ENCODE measurements at places on chromosomes 11 and 22.
A peak's percentile ranks its signal among the peaks of the same experiment; 100 is the strongest.

GRCh38 chr11:1780700-1781592, 17.2 kb upstream of the CTSD start:
- no peak for DNase-seq

DNA sequence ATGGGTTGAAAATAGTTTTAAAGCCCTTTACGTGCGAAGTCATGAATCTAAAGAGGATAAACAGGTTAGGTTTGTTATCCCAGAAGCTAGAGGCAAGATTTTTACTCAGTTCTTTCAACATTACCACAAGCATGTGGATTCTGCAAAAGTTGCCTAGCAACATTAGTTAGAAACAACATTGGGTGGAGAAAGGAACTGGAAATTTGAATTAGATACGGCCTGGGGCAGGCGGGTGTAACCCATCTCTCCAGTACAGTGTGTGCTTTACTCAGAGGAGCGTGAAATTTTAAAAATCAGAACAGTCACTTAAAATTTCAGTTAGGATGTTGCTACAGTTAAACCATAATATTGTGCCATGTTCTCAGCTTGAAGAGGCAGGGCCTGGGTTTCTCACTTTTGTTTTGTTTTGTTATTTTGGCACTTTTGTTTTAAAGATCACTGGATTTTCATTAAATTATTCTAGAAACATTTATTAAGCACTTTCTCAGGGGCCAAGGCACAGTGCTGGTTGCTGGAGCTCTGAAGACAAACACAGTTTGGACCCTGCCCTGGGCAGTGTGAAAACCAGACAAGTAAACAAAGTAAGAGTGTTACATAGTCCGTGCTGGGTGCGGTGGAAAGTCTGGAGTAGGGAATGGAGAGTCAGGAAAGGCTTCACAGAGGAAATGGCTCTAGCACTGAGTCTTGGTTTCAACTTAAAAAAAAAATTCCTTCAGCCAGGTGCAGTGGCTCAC, 4.4 kb upstream of the WEE1 start:
- DNase-seq: peak; percentile 87

DNA sequence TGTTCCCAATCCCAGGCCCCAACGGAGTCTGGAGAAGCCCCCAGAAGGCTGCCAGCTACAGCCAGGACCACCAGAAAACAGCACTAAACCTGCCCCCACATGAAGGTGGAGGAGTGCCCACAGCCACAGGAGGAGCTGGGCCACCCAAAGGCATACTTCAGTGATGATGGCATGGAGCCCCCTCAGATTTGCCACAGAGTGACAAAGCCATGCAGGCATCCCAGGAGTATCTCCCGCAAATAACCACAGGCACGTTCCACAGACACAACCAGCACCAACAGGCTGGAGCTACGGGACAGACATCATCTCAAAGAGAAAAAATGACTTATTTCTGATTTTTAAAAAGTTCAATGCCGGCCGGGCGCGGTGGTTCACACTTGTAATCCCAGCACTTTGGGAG, 10.6 kb downstream of the CARS1 start:
- DNase-seq: no peak

GRCh38 chr11:22510741-22511140, 114.9 kb downstream of the FANCF start:
- DNase-seq: no peak

- no peak for DNase-seq
Measured at GRCh38 chr11:1792461-1792860, 28.7 kb upstream of the CTSD start.

GRCh38 chr11:18115360-18116127, 9.7 kb upstream of the SAAL1 start:
- DNase-seq: peak; percentile 37

- DNase-seq: no peak
Measured at GRCh38 chr11:96204366-96204659, 138.7 kb downstream of the MAML2 start.

DNA sequence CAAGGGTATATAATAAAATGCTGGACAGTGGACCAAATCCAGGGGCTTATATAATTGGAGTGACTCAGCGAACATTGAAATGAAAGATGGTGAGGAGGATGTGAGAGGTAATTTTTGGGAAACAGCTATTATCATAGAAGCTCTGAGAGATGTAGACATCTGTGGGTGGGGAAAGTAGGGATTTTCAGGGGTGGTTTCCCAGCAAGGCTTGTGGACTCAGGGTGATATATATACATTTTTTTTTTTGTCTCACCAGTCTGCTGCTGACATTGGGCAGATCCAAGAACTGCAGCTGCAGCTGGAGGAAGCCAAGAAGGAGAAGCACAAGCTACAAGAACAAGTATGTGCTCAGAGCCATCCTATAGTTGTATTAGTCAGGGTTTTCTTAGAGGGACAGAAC, 208.1 kb downstream of the MYO18B start:
- DNase-seq: no peak

- DNase-seq: no peak
Measured at GRCh38 chr11:8962841-8963240, 1.4 kb downstream of the TMEM9B start.

DNA sequence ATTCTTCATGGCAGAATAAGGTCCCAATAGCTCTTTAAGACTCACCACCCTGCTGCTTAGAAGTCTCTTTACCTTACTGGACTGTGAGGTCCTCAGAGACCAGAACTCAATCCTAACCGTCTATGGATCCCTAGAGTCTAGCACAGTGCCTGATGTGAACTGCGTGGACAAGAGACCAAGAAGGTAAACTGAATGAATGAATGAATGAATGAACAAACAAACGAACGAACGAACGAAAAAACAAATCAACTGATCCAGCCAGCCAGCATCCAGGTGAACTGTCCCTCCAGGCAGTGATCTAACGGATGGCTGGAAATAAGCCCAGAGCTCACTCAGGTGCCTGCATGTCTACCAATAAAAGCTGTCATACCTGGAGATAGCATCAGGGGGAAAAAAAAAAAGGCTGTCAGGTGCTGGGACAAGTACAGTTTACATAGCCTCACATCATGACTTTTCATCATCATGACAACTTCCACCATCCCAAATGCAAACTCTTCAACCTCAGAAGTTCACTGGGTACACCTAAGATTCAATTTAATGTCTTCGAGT, 59.8 kb downstream of the PACSIN2 start:
- DNase-seq: no peak

GRCh38 chr11:32478277-32478731, 43.0 kb upstream of the WT1 start:
- DNase-seq: no peak

GRCh38 chr11:104895634-104896033, 2.6 kb downstream of the CASP12 start:
- DNase-seq: no peak

GRCh38 chr11:67593565-67593905, 9.9 kb downstream of the GSTP1 start:
- DNase-seq: no peak

DNA sequence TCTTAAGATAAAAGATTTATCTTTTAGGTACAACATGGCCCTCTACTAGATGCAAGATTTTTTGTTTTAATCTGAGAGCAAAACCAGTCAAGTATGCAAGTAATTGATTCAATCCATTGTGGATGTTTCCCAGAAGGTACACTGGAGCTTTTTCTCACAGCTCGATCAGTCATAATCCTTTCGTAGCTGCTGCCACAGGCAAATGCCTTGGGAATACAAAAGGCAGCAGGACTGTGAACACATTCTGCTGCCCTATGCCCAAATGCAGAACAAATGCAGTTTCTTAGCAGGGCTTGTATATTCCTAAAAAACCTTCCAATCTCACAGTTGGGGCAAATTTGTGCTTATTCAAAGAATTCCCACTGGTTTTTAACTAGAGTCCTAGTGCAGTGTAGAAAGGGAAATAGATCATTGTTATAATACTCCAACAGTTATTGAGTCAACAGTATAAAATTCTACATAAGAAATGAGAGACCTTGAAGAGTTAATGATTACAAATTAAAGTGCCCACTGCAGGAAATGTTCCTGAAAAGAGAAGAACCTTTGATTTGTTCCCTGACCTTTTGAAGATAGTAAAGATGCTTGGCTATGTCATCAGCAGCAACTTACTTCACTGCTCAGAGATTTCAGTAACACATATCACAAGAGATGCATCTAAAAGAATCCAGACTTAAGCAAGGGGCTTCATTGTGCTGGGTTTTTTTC, 14.1 kb downstream of the LPXN start:
- no peak for DNase-seq

DNA sequence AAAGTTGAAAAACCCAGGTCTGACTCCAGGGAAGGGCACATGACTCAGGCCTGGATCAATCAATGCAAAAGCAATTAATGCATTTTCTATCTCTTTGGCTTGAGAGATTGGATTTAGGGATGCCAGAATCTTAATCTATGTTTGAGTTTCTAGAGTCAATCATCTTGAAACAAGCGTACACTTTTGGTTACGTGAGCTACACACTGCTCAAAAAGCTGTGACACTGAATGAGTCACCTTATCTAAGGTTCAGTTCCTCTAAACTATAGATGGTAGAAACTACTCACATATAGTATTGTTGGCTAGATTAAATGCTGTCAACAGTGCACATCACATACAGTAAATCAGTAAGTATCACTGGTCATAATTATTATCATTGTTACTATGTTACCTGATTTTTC, 24.2 kb downstream of the MRE11 start:
- no peak for DNase-seq

GRCh38 chr11:76456571-76456970, 11.8 kb downstream of the EMSY start:
- no peak for DNase-seq

DNA sequence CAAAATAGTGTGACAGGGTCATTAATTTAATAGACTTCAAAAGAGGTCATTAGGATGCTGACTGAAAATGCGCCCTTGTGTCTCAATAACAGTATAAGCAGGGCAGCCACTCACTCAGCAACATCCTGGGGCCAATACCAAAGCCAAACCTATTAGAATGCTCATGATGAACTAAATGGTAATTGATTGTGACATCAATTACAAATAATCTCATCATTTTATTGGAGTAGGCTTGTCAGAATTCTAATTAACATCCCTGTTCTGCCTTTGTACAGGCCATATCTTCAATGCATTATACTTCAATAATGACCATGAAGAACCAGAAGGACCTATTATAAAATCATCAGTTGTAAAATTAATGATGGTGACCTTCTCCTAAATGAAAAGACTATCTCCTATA, 64.2 kb downstream of the DNAJC24 start:
- no peak for DNase-seq
